DMS53 (cell line): ENCODE measurements at places on chromosomes 5 and 9.
A peak's percentile ranks its signal among the peaks of the same experiment; 100 is the strongest.

GRCh38 chr5:67799732-67800234 lies 415.8 kb upstream of the PIK3R1 start:
- DNase-seq: no peak

DNA sequence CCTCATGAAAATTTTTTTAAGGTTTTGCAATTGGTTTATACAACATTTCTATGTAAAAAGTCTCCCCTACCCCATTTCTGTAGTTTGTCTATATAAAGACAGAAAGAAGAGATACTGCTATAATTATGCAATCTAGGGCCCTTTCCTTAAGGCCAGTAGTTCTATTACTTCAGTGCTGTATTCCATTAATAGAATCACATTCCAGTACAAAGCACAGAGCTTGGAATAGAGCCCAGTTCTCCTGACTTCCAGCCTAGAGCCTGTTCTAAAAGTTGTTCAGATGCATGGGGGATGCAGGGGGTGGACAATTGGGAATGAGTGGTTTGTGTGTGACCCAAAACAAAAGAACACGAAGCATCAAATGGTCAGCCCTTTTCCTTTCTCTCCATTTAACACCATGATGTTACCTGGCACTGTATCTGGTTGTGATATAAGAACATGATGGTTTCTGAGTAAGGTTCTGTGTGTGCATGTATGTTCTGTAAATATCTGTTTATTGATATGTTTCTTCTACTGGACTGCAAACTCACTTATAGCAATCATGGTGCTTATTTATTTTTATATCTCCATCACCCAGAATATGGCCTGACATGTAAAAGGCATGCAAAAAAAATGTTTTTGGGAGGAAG lies 8.2 kb upstream of the GRAMD2B start:
- no peak for DNase-seq

DNA sequence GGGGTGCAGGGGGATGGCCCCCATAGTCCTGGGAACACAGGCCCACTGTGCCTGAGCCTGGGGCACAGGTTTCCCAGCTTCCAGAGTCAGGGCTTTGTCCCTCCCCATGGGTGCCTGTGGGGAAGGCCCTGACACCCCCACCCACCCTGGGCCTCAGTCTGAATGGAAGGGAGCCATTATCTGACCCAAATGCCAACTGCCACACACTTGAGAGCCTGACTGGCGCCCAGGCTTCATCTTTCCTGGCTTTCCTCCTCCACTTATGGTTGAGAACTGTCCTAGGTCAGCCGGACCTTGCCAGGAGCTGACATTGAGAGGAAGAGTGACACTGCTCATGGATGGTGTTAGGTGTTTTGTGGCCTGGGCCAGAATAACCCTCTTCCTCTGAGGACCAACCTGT lies 24.0 kb downstream of the SH3PXD2B start:
- no peak for DNase-seq

- no peak for DNase-seq
Observed at GRCh38 chr5:14587150-14587549, 5.6 kb downstream of the OTULINL start.

- no peak for DNase-seq
Observed at GRCh38 chr9:120152295-120152694, 427.7 kb downstream of the CDK5RAP2 start.

DNA sequence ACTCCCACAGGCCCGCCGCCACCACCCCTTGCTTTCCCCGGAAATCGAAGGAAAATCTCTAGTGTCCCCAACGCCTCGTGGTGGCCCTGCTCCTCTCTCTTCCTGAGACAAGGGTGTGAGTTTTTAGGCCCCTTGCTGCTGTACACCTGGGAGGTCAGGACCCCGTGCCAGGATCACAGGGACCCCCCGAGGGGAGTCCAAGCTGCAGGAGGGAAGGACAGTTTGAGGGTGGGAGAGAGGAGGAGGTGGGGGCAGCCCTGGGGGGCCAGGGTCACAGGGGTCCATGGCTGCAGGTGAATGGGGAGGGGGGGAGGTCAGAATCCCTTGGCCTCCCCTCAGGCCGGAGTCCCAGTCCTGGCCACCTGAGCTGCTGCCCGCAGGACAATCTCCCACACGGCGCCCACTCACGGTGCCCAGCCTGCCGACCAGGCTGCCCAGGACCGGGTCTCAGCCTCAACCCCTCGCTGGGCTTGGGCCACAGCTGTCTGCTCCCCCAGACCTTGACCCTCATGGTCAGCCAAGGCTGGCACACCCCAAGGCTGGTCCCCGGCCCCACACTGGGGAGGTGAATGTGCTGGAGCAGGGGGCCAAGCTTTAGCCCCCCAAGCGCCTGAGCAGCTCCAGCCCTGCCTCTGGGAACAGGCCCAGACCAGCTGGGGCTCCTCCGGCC lies 19.9 kb downstream of the TPPP start:
- DNase-seq: peak; percentile 60

- DNase-seq: peak; percentile 93
Observed at GRCh38 chr9:35664531-35665470, at the start of gene ARHGEF39. Gene ARHGEF39, minus strand, starts transcription at chr9:35665195. Its CDS starts 26 bp downstream, at chr9:35665169.

DNA sequence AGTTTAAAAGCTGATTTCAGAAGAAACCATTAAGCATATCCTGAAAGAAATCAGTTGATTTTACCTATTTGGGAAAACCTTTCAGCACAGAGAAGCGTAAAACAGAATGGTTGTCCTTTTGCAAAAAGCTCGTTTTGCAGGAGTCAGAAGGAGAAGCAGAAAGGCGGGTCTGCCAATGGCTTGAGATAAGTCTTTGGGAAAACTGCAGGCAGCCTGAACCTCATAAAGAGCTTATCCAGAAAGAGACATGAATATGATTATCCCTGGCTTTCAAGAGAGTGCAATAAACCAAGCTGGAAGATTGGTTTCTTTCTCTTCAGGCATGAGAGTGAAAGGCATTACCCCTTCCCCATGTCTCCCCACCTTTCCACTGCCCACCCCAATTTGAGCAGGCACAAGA lies 353.3 kb downstream of the ARHGEF28 start:
- DNase-seq: no peak

GRCh38 chr9:133490865-133491655 lies 12.2 kb upstream of the SLC2A6 start:
- peak; percentile 80 for DNase-seq

GRCh38 chr5:163434401-163434866 lies 3.0 kb upstream of the CCNG1 start:
- peak; percentile 51 for DNase-seq

DNA sequence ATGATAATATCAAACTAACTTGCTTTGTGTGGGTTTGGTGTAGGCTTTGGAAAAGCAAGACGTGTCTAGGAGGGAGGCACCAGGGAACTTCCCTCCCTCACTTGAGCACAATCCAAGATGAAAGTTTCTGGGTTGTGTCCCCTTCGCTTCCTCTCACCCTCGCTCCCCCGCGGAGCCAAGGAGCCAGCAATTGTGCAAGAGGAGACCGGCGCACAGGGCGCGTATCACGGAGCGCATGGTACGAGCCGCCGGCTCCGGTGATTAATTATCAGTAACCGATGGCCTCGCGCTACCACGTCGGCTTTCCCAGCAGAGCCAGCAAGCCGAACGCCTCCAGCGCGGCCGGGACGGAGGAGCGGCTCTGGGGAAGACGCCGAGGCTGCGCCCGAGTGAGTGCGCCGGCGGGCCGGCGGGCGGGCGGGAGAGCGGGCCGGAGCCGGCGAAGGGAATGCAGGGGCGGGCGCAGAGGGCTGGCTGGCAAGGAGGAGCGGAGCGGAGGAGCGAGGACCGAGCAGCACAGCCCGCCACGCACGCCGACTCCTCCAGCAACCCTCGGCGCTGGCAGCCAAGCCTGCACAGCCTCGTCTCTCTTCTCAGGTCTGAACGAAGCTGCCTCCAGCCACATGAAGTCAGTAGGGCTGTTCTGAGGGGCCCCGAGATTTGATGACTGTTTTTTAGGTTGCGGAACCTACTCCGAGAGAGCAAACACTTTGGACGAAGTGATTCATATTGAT lies 143.6 kb downstream of the BNC2 start:
- peak; percentile 49 for DNase-seq

GRCh38 chr9:131522257-131523085 lies 8.6 kb downstream of the UCK1 start:
- no peak for DNase-seq

DNA sequence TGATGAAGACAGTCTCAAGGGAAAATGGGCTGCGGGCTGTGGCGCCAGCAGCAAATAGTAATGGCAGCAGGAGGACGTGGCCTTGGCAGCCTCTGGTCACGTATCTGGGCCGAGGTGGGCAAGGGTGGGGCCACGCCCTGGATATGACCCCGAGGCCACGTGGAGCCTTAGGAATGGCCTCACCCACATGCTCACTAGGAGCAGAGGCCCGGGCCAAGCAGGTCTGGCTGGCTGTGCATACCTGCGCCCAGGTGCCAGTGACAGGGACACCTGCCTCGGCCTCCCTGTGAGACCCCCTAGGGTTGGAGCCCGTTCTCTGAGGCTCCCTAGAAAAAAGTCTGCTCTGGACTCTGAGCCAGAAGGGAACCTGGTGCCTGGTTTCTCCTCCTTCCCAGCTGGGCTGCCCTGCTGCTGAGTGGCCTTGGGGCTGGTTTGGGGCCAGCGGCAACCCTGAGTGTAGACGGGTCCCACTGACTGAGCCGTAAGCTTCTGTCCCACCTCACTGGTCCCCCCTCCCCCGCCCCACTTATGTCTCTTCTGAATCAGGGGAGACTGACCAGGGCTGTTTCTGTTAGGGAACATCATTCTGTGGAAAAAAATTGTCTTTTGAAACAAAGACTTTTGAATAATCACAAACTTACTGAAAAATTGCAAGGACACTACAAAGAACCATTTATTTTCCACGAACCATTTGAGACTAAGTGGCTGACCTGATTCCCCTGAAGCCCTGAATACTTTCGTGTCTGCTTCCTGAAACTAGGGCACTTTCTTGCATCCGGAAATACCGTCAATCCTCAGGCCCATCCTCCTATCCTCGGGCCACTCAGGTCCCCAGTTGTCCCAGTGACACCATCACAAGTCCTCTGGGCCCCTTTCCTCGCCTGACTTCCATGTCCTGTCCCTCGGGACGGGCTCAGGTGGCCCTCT lies 60.8 kb downstream of the WNK2 start:
- no peak for DNase-seq

GRCh38 chr5:60649288-60649917 lies 50.6 kb downstream of the DEPDC1B start:
- peak; percentile 78 for DNase-seq

GRCh38 chr5:16881251-16881650 lies 54.8 kb downstream of the MYO10 start:
- peak; percentile 96 for DNase-seq

DNA sequence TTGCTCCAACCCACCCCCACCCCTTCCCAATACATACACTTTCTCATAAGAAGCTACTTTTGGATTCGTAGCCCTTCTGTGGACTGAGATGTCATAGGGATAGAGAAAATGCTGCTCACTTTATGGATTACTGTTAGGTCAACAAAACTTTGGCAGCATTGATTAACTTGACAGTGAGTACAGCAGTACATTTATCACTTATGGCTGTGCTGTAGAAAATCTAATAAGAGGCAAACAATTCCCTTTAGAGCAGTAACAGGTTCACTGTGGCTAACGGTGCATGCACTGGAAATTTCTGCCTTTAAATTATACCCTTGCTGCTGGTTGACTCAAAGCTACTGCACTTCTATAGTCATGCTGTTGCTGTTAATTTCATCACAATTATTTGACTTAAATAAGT lies 59.2 kb downstream of the PPIC start:
- no peak for DNase-seq

GRCh38 chr9:15333376-15333881 lies 26.4 kb upstream of the TTC39B start:
- peak; percentile 9 for DNase-seq

DNA sequence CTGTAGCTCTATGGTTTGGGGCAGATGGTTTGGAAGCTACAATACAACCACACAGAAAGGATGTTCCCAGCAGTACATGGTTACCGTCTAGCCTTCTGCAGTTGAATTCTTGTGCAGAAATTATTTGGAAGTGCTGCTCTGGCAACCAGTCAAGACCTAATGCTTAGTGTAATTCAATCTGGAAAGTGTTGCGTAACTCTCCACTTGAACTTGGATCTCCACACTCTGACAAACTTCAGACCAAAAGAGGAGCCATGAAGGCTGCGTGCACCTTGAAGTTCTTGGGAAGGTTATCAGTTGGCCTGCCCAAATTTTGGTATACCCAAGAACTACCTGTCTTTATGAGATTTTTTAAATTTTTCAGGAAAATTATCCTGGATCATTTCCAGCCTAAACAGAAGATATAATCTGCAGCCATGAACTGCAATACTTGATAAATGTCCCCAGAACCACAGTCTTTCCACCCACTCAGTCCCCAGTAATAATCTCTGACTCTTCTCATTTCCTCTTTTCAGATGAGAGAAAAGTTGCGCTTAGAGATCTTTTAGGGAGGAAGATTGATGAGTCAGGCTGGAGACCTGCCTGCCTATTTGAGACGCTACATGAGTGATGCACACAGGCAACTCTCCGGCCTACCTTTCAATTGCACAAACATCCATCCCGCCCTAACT lies 159.9 kb downstream of the FANCC start:
- peak; percentile 72 for DNase-seq

GRCh38 chr5:122156724-122157325 lies 27.5 kb downstream of the ZNF474 start:
- DNase-seq: peak; percentile 57

DNA sequence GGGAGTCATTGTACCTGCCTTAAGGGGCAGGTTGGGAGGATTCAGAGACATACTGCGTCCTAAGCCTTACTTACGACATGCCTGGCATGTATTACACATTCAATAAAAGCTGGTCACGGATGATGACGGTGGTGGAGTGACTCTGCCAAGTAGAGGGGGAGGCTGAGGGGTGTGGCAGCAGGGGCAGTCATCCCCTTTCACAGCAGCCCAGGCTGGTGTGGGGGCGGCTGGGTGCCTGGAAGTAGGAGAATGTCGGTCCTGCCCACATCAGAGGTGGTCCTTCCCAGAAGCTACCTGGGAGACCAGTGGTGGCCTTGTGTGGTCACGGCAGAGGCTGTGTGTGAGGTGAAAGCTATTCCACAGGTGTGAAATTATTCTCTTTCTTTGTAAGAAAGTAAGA lies 8.9 kb downstream of the ZBTB34 start:
- DNase-seq: no peak

GRCh38 chr5:143658956-143659355 lies 153.0 kb upstream of the HMHB1 start:
- DNase-seq: peak; percentile 33

- DNase-seq: no peak
Observed at GRCh38 chr9:12923468-12924009, 148.7 kb downstream of the LURAP1L start.

DNA sequence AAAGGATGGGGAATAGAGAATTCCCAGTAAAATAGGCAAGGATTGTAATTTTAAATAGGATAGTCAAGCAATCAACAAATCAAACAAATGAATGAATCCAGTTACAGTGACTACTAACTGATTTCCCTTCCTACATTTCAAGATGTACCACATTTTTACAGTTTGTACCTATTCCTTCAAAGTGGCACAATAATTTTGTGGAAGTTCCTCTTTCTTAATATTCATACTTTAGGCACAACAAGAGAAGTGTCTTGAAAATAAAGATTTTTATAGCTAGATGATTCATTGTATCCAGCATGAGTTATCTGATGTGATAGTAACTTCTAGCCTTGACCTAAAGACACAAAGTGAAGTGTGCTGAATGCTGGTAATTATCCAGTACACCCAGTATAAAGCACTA lies 122.2 kb upstream of the ACOT12 start:
- no peak for DNase-seq
